ENCODE measurements at places on chromosomes 5 and 9.

DNA sequence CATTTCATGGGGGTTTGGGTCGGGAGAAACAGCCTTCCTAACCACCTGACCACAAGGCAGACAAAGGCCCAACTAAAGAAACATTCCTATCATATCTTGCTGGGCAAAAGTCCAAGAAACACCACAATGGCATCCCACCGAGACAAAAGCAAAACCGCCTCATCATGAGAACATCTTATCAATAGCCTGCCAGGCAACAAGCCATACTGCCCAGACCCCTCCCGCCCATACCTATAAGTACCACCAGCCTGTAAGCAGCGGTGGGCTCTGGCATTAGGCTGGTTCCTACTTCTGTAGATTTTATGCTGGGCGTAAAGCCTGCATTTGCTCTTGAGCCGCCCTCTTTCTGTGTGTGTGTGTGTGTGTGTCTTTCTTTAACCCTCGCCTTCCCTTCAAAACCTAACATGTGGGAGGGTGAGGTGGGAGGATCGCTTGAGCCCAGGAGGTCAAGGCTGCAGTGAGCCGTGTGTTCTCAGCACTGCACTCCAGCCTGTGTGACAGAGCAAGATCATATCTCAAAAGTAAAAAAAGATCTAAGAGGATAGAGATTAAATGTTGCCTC lies 56.9 kb downstream of the PDE6A start:
- no peak for DNase-seq

- DNase-seq = no peak
Measured at GRCh38 chr5:10387690-10388089, 34.2 kb downstream of the MARCHF6 start.

- DNase-seq = peak; percentile 31
Measured at GRCh38 chr9:98081477-98082219, 25.1 kb downstream of the NANS start.

DNA sequence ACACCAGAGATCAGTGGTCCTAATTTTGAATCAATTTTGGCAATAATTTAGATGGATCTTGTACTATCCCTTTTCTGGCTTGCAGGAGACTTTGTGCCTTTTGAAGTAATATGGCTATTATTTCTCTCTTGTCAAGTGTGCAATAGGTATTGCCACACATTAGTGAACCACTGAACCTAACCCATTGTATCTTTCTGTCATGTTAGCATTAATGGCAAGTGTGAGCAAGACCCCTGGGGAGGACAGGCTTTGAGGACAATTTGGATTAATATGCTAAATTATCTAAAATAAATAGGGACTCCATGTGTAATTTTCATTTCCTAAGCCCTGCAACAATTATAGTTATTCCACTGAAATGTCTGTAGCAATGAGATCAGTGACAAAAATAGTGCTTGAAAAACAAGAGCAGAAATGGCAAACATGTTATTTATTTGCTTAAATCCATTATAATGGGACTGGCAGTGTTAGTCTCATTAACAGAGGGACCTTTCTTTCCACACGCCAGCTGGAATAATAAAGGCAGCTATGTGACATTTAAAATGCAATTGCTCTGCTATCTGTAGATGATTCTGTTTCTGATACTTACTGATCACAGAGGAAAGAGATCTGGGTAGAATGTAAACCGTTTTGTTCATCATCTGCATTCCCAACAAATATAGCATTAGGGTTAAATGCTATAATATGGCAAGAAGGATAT lies 753.3 kb upstream of the ZNF608 start:
- DNase-seq = peak; percentile 42

DNA sequence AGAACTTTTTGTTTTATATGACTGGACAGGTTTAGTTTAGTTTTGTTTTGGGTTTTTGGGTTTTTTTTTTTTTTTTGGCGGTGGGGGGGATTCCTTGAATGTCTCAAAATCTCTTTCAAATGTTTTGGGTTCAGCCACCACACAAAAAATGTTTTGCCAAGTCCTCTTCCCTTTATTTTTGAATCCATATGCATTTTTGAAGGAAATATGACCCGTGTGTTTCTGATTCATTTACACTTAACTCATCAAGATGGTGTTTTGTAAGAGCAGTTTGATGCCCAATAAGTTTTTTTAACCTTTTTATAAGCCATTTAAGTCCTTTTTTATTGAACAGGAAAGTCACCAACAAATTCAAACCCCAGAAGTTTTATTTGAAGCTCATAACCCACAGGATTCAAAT lies 209.8 kb downstream of the CWC27 start:
- DNase-seq = no peak

GRCh38 chr9:114897196-114897595 lies 33.2 kb downstream of the TNFSF8 start:
- DNase-seq = no peak

DNA sequence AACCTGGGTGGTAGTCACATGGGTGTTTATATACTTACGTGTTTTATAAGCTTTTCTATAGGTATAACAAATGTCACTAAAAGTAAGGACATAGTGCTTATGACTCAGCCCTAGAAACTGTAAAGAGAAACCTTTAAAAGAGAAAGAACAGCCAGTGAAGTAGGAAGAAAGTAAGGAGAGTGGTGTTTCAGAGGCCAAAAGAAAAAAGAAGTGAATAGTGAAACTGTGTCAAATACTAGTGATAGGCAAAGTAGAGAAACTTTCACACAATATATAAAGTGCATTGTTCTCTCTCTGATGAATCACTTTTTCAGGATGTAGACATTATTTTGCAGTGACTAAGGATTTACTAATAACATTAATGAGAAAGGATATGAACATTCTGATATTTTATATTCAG lies 74.2 kb upstream of the SUSD1 start:
- DNase-seq = no peak

DNA sequence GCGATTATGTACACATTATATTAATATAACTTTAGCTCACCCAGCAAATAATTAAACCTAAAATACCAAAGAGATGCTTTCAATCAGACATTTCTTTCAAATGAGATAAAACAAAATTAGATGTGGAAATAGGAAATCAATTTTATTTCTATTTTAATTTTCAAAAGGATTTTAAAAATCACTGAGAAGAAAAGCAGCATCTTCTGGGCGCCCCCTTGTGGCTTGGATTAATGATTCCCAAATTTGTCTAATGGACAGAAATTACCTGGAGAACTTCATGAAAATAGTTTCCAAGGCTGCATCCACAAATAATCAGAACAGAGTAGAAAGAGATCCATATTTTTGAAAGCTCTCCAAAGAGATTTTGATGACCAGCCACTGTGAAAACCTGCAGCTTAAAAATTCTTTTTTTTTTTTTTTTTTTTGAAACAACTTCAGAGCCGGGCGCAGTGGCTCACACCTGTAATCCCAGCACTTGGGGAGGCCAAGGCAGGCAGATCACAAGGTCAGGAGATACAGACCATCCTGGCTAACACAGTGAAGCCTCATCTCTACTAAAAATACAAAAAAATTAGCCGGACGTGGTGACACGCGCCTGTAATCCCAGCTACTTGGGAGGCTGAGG lies 50.9 kb upstream of the CEMIP2 start:
- peak; percentile 11 for DNase-seq

DNA sequence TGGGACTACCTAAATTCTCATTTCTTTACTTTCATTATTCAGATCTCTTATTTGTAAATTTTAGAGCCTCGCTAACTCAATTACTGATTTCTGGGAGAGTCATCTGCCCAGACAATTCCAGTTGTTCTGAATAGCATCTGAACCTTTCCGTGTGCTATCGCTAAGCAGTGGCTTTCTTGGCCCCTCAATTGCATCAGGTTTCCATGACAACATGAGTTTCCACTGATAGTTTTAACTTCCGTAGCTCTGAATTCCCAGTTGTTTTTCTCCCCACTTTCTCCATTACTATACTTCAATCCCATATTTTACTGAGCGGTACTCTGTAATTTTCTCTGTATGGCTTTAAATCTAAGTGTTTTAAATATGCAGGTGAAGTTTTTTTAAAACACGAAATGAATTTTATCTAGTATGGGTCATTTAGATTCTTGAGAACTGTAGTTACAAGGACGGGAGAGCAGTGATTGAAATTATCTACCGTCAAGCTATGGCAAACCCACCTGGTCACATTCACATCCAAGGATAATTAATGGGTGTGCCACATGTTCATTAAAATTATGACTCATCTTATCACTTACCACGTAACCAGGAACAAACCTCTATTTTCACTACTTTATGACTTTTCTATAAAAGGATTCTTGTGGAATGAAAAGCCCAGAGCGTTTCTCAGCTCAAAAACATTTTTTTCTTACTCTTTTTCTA lies 223.5 kb upstream of the PCSK5 start:
- DNase-seq = no peak

DNA sequence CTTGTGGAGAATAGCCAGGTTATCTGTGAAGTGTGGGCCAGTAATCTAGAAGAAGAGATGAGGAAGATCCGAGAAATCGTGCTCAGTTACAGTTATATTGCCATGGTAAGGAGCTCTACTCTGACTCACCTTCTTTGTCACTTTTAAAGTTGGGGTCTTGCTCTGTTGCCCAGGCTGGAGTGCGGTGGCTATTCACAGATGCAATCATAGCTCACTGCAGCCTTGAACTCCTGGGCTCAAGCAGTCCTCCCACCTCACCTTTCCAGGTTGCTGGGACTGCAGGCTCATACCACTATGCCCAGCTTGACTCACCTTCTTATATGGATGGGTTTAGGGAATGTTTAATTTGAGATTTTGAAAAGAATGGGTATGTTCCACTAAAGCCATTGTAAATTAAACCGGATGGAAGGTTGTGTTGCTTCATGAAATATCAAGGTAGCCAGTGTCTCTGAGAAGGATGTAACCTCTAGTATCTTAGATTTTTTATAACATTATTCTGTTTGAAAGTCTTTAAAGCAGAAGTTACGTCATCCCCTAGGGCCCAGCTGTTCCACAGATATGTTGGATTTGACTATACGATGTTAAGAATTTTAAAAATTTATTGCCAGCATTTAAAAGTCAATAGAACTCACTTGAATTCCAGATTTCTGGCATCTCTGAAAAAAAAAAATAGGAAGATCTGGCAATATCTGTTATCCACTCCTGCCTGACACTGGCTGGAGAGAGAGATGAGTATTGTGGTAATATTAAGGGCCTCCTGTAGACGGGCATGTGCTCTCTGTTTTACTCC lies 5.1 kb downstream of the CNOT8 start:
- no peak for DNase-seq

DNA sequence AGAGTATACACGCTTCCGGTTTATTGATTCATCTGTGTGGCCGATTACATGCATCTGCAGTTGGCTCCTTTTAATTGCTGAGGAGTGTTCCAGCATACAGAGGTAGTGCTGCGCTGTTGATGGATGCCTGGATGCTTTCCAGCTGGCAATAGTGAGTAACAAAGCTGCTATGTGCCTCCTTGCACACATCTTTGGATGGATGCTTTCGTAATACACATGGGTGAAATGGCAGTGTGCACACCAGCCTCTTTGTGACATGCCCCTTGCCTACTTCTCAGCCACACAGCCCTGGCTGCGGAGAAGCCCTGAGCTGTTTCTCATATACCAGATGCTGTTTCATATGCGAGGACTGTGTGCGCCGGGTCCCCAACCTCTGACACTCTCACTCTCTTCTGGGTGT lies 151.0 kb downstream of the GADD45G start:
- peak; percentile 39 for DNase-seq

DNA sequence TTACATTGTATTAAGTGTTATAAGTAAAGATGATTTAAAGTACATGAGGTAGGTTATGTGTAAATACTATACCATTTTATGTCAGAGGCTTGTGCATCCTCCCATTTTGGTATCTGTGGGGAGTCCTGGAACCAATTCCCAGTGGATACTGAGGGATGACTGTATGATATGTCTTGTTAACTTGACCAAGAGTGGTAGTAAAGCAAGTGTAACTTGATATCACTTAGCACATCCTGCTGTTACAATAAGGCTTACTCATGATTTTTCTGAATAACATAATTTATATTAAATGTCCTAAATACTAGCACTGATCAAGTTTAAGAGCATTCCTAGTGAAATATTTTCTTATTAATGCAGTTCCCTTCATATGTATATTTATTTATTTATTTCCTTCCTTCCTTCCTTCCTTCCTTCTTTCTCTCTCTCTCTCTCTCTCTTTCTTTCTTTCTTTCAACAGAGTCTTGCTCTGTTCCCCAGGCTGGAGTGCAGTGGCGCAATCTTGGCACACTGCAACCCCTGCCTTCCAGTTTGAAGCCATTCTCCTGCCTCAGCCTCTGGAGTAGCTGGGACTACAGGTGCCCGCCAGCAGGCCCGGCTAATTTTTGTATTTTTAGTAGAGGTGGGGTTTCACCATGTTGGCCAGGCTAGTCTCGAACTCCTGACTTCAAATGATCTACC lies 7.5 kb downstream of the NDFIP1 start:
- DNase-seq = no peak

GRCh38 chr9:72917892-72918509 lies 34.9 kb downstream of the ALDH1A1 start:
- DNase-seq = no peak

DNA sequence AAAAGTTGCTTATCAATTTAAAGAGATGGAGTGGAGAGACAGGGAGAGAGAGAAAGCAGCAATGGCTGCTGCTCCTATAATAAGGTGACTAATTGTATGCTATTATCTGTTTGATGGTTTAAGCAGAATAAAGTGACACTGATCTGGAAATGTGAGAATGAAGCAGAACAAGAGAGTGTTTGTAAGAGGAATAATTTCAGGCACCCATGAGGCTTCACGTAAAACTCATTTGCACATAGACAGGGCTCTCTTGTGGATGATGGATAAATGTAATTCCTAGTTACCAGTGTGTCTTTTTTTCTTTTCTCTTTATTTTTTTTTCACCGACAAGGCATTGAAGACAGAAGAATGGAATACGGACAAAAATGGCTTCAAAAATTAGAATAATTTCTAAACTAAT lies 228.8 kb upstream of the TYRP1 start:
- DNase-seq = no peak

GRCh38 chr5:13664377-13664776 lies 280.1 kb downstream of the DNAH5 start:
- no peak for DNase-seq

GRCh38 chr9:136373300-136374182 lies at the start of gene CARD9:
TSS of gene CARD9 (minus strand) at chr9:136373669. CDS start at chr9:136372078, 1,591 bp downstream.
- no peak for DNase-seq

- no peak for DNase-seq
Measured at GRCh38 chr5:163916376-163916775, 411.0 kb downstream of the MAT2B start.

DNA sequence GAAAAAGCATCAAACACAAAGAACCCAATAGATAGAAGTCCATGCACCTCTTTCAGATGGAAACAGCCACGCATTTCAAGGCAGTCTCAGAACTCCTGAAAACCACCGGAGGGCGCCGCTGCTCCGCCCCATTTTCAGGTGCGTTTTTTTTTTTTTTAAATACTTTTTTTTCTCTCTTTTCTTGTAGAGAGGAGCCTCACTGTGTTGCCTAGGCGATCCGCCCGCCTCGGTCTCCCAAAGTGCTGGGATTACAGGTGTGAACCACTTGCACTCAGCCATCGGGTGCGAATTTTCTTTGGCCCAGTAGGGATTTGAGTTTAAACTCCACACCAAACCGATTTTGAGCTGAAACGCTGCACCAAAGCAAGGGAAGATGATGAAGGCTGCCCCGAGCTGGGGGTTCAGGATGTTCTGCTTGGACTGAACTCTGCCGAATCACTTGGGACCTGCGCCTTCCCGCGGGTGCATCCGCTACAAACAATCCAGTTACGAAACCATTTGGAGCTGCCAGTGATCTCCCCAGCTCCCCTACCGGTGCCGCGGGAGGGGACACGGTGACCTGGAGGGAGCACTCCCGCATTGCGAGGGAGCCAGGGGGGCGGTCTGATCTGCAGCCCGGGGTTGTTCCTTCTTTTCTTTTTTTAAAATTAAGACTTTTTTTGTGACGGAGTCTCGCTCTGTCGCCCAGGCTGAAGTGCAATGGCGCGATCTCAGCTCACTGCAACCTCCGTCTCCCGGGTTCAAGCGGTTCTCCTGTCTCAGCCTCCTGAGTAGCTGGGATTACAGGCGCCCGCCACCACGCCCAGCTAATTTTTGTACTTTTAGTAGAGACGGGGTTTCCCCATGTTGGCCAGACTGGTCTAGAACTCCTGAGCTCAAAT lies 1.4 kb downstream of the PTGR1 start:
- peak; percentile 20 for DNase-seq

All from NCI-H2029 treated with DMSO at 0.1 percent for 48 hours (cell line).